Retina (tissue), 1 donor: ENCODE measurements at places on chromosomes 6 and 20.

- DNase-seq, result no peak
These were observed 36.8 kb downstream of the PSMB9 start for GRCh38 chr6:32890831-32891230.

DNA sequence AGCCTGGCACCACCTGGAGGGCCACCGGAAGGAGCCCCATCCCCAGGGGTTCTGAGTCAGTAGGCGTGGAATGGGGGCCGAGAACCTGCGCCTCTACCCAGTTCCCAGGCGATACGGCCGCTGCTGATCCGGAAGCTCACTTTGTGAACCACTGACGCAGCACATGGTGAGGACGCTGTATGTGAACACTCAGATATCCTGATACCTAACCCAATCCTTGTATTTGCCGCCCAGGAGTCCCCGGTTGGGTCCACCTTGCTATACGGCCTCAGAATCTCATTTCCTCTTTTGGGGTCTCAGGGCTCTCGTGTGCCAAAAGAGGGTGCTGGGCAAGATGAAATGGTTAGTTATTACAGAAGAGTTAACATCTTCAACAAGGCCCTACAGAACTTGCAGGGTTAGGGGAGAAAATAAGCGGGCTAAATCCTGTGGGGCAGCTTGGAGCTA is 604 bp upstream of the RAB5IF start:
- no peak for DNase-seq

- DNase-seq, result no peak
These were observed 12.4 kb upstream of the RNF24 start for GRCh38 chr20:4027590-4028265.

DNA sequence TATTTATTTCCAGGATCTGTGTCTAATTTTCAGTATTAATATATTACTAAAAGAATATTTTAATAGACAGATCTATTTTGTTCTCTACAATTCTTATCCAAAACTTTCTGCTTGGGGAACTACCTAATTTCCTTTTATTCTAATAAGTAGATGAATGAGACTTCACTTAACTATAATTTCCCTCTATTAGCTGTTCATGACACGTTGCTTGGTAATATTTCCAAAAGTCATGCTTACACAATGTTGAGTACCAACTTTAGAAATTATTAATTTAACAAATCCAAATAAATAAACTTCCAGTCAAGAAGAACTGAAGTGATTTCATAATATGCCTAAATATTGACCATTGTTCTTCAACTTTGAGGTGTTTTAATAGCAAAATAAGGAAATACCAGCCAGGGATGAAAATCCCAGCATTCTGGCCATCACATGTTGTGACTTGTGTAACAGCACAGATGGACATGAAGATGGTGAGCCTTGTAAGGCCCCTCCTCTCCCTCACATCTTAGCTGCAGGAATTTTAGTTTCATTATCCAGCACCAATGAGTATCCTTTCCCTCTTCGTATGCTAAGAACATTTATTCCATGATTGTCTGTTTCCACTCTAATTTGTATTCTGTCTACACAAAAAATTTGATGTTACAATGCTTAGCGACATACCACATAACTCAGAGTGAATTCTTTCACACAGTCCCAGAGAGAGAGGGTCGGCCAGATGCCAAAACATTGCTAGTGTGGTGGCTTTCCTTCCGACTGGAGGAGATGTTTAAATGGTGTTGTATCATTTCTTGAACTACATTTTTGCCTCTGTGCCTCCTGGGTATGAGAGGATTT is 137.5 kb downstream of the FOXA2 start:
- no peak for DNase-seq

DNA sequence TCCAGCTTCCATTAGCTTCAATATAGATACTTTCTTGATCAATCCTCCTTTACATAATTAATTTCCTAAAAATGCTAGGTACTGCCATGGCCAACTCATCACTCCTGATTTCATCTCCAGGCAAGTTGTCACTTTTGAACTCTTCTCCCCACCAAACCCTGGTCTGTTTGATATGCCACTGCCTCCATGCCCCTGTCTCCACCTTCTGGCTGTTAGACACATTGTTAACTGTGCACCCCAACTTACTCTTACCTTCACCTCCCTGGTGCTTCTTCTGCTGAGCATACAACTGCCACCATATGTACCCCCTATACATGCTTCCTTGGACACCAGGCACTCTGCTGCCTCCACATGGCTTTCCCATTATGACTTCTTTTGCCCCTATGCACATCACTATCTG is 21.9 kb upstream of the AIG1 start:
- no peak for DNase-seq

DNA sequence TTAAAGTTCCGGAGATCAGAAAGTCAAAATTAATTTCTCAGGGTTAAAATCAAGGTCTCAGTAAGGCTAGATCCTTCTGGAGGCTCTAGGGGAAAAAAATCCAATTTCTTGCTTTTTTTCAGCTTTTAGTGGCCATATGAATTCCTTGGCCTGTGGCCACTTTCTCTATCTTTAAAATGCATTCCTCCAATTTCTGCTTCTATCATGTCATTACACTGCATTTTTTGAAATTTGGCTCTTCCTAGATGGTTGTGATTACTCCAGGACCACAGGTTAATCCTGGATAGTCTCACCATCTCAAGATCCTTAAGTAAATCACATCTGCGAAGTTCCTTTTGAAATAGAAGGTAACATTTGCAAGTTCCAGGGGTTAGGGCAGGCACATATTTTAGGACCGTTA is 1294.9 kb upstream of the CITED2 start:
- no peak for DNase-seq

- DNase-seq, result no peak
These were observed 7.9 kb upstream of the EEF1E1 start for GRCh38 chr6:8110117-8110721.

GRCh38 chr6:51349857-51350256 is 531.2 kb downstream of the TFAP2B start:
- DNase-seq, result no peak

DNA sequence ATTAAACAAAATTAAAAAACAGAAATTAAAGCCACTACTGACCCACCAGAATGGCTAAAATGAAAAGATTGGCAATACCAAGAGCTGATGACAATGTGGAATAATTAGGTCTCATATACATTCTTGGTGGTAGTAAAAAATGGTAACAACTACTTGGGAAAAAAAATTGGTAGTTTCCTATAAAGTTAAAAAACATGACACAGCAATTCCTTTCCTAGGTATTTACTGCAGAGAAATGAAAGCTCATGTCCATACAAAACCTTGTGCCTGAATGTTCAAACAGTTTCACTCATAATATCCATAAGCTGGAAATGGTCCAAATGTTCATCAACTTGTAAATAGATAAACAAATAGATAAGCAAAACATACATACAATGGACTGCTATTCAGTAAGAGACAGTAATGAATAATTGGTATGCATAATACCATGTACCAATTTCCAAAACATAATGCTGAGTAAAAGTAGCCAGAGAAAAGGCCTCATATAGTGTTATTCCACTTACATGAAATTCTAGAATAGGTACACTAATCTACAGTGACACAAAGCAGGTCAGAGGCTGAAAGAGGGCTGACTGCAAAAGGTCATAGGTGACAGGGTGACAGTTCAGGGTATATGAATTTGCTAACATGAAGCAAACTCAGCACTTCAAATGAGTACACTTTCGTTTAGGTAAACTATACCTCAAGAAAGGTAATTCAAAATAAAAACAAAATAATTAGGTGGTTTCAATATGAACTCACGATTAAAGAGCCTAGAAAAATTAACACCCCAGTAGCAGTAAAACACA is 53.0 kb downstream of the B3GAT2 start:
- DNase-seq, result no peak

DNA sequence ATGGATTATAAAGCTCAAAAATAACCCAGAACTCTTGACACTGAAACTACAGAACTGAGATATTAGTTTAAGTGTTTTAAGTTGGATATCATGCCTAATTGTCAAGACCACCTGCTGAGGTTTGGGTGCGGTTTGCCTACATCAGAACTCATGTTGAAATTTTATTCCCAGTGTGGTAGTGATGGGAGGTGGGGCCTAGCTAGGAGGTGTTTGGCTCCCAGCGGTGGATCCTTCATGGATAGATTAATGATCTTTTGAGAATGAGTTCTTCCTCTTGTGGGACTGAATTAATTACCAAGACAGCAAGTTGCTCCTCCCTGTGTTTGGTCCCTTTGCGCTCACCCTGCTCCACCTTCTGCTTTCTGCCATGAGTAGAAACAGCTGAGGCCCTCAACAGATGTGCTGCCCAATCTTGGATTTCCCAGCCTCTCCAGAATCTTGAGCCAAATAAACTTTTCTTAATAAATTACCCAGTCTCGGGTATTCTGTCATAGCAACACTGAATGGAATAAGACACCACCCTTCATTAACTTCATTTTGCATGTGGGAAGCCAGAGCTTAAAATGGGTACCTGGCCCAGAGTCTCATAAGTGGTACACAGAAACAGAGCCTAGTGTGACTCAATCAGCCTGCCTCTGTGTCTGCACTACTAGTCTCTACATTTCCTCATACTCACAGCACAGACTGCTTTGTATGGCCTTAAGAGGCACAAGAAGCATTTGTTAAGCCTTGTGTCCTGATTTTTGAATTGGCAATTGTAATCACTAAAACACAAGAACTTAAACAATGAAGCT is 158.4 kb downstream of the IBTK start:
- no peak for DNase-seq

GRCh38 chr20:62982124-62983075 is 24.4 kb downstream of the BHLHE23 start:
- DNase-seq, result no peak

DNA sequence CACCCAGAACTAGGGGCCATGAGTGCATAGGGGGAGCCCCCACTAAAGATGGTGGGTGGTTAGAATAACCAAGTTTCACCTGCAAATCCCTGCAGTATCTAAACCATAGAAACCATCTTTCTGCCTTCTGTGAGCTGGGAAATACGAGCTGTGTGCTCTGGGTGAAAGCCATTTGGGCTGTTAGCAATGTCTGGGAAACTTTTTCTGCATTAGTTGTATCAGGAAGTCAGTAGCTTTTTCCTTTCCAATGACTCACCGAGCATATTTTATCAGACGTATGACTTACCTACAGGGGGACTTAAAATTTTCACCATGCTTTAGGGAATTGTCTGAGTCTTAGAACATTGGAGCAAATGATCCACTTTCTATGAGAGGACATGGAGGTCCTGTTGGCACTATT is 584.0 kb downstream of the QKI start:
- DNase-seq, result no peak

GRCh38 chr6:43723737-43724295 is 36.2 kb upstream of the MRPS18A start:
- peak; percentile 59 for DNase-seq

DNA sequence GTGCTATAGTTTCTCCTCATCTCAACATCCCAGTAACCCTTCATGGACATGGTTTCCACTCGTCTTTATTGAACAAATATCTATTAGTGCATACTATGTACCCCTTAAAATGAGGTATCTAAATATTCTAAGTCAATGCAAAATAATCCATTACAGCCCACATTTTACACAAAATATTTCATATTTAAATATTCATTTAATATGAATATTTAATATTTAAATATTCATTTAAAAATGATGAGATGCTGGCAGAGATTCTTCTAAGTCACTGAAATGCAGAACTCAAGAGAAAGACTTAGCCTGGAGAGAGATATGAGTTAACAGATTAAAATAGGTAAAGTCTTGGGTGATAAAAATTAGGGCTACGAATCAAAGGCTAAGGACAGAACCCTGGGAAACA is 17.9 kb downstream of the EPB41L2 start:
- DNase-seq, result no peak

DNA sequence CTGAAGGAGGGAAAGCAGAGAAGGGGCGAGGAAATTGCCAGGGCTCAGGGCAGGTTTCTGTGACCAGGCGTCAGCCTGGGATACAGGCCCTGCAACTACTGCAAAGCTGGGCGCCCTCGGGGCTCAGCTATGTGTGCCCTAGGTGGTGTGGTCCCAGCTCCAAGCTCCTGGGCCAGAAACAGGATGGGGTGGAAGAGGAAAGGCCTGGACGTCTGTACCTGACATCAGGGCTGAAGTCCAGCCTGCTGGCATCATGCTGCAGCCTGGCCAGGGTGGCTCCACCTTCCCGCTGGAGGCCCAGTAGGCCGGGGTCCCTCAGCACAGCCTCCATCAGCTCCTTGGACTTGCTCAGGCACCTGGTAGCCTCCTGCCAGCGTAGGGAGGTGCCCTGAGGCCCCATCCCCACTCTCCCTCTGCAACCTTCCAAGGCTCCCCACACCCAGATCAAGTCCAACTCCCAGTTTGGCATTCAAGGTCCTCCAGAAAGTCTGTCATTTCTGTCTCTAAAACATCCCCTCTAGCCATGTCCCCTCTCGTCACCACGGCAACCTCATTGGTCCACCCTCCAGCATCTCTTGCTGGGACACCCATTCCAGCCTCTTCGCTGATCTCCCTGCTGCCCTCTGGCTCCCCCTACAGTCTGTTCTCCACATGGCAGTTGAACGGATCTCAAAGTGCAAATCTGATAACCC is 38.2 kb downstream of the KIAA1755 start:
- DNase-seq, result peak; percentile 68

DNA sequence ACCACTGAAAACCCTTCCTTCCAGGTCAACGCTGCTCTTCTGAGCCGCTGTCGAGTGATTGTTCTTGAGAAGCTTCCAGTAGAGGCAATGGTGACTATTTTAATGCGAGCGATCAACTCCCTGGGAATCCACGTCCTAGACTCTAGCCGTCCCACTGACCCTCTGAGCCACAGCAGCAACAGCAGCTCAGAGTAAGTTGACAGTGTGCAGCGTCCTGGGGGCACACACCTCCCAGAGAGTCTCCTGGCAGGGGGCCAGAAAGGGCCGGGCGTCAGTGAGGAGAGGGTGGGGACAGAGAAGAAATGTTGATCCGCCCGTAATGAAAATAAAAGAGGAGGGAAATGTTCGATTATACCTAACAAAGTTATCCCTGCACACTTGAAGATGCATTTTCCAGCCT is 5.0 kb downstream of the WRNIP1 start:
- DNase-seq, result peak; percentile 31

DNA sequence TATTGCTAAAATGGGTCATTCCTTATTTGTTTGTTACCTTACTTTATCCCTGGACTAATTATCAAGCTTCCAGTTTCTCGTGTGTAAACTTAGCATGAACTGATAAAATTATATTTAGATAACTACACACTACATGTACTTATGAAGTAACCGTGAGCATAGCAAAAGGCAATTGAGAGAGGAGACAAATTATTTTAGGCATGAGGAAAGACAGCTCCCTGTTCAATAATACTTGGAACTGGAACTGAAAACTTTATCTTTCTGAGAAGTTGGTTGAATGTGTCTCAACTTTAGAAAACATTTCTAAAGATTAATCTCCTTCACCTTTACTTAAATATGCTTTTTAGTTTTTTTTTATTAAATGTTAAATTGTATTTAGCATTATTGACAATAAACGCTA is 11.4 kb downstream of the CRISP3 start:
- no peak for DNase-seq
